Panc1 (cell line): ENCODE measurements at places on chromosomes 5 and 9. TPM values are rescaled to one million over a fixed set of nuclear protein-coding genes. Genes with fewer than 3 reads are reported as not detected.

CCDC171 gene
- 1.5 TPM for total RNA-seq

POU5F2 gene
- total RNA-seq = 0.39 TPM

POLR1E gene
- 93.8 TPM for total RNA-seq

GABBR2 gene
- 6.3 TPM for total RNA-seq

GFPT2 gene
- total RNA-seq = 2.1 TPM

GABRA6 gene
- total RNA-seq = not detected

ASS1 gene
- total RNA-seq = 26.2 TPM

- no peak for DNase-seq
Measured at GRCh38 chr5:164809821-164810220, 1304.4 kb downstream of the MAT2B start.

DNA sequence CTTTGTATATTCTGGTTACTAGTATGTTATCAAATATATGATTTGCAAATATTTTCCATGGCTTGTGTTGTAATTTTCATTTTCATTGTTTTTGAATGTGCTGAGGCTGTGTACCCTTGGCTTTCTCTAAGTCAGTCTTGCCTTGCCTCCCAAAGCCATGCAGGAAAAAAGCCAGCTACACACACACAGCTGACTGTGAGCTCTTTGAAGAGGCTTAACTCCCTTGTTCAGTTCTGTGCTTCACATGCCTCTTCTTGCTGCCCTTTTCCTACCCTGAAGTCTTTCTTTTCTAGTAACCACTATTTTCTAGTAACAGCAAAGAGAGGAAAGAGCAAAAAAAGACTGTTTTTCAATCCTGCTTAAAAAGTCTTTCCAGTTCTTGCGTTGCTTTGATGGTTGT, 53.9 kb downstream of the KCNN2 start:
- DNase-seq = no peak

GRCh38 chr9:108698231-108698630, 157.6 kb downstream of the ACTL7B start:
- DNase-seq = no peak

GRCh38 chr5:151625285-151625684, 34.2 kb upstream of the FAT2 start:
- DNase-seq = no peak

DNA sequence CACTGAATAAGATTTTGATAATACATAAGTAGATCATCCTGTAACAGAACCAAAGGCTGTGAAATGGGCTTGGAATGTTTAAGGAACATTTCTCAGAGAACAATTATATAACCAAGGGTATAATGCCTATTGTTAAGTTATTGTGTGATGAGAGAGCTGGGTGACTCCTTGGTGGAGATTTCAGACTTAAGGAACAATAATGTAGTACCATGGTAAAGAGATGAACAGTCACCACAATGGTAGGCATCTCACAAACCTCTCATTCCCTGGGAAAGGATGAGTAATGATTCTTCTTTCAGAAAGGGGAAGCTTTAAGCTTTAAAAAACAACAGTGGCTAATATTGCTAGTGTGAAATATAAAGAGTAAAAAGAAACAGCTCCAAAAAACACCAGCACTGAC, 147.4 kb downstream of the TRIM36 start:
- no peak for DNase-seq

- DNase-seq = no peak
Measured at GRCh38 chr9:71446106-71446472, 322.2 kb downstream of the CEMIP2 start.

- no peak for DNase-seq
Measured at GRCh38 chr9:19927560-19927959, 138.7 kb upstream of the SLC24A2 start.

DNA sequence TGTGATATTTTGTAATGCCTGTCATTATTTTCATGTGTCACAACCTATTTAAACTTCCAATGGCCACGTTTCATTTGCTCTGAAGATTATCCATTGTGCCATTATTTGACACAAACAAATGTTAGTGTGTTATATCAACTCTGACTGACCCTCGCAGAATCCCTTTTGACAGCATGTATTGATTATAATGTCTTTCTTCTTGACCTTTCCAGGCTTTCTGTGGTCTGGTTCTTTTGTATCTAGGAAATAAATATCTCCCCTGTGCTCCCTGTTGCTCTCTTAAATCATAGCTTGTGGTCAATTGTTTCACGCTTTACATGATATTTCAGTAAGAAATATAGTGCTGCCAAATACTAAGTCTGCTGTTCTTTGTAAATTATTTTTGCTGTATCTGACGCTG, 442.6 kb downstream of the SEMA5A start:
- DNase-seq = no peak

- no peak for DNase-seq
Measured at GRCh38 chr5:4159681-4160080, 564.0 kb downstream of the IRX1 start.

DNA sequence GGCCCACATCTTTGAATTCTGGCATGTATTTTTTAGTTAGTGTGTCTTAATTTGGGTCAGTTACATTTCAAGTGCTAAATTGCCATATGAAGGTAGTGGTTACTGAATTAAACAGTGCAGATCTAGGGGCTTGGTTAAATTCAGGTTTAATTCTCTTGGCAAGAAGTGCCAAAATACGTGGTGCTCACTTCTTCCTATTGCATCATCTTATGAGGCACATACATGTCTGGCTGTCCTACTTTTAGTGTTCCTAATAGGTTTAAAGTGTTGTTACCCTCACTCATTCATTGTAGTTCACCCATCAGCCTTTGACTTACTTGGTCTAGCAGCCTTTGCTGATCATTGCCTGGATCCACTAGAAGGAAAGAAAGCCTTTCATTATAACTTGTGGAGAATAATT, 59.5 kb downstream of the RPS6 start:
- DNase-seq = no peak

GRCh38 chr5:172428224-172429166, 25.8 kb downstream of the SH3PXD2B start:
- no peak for DNase-seq

GRCh38 chr9:98551511-98552286, 157.0 kb downstream of the GABBR2 start:
- no peak for DNase-seq

- DNase-seq = no peak
Measured at GRCh38 chr5:90231688-90232087, 177.9 kb downstream of the CETN3 start.

DNA sequence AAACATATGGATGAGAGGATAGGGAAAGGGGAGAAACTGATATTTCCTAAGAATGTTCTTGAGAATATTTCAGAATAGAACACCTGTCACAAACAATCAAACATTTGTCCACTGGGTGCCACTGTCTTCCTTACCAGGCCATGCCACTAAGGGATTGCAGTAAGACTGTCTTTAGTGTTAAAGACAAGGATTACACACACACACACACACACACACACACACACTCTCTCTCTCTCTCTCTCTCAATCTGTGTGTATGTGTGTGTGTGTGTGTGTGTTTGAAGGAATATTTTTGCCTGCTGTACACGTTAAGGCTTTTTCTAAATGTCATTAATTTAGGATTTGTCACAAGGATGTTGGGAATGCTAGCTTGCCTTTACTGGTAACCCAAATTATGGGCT, 54.4 kb downstream of the CCDC192 start:
- peak; percentile 47 for DNase-seq

GRCh38 chr9:86041311-86041741, 58.0 kb downstream of the GOLM1 start:
- no peak for DNase-seq

DNA sequence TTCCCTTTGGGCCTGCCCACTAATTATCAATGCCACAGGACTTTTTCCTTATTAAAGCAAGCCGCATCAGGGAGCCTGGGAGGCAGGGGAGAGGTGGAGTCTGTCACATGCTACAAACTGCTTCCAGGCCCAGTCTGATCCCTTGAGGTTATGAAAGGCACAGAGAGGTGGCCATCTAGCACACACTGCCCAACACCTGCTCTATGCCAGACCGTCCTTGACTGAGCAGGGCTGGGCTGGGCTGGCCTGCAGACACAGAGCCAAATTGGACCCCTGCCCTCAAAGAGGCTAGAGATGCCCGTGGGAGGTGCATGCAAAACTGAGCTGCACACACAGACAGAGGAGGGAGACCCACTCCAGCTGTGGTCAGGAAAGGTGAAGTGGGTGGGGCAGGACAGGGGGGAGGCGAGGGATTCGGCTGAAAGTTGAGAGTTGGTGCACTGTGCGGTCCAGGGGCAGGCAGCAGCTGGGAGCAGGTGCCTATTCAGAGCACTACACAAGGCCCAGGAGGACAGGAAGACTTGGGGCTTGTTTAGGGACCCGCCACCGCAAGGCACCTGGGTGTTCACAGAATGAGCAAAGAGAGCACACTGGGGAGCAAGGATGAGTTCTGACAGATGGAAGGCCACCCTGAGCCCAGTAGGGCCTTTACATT, 36.4 kb upstream of the TCF7 start:
- no peak for DNase-seq

DNA sequence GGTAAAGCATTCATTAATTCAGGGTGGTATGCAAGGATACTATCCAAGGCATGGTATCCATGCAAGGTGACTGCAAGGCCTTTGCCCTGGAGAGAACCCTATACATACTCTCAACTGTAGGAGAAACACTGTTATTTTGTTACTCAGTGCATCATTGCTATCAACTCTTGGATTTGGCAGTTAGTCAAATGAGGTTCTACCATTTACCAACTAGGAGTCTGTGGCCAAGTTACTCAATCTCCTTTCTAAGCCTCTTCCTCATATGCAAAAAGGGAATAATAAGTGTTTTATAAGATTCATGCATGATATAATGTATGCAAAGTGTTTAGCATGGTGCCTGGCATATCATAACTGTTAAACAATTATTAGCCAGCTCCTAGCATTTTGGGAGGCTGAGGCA, 4.0 kb downstream of the PCDHGC3 start:
- DNase-seq = no peak

- no peak for DNase-seq
Measured at GRCh38 chr5:2466966-2467365, 284.5 kb downstream of the IRX2 start.

- no peak for DNase-seq
Measured at GRCh38 chr5:52853650-52854049, 65.9 kb downstream of the ITGA1 start.
